Panc1 (cell line): ENCODE measurements at places on chromosomes 3 and 15.

DNA sequence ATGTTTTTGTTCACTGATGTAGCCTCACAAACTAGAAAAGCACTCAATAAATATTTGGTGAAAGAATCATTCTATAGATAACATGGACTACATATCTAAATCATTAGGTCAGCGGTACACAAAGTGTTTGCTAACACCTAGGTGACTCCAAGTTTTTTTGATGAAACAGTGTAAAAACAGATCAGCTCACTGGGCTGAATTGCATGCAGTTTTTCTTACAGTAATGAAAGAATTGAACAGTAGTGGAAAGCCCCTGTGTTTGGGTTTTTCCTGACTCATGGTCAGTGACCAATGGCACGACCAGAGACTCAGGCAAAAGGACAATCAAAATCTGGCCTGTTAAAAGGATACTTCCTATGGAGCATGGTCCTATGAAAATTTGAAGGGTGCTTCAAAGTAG, 384.3 kb upstream of the EPHA6 start:
- DNase-seq = no peak

DNA sequence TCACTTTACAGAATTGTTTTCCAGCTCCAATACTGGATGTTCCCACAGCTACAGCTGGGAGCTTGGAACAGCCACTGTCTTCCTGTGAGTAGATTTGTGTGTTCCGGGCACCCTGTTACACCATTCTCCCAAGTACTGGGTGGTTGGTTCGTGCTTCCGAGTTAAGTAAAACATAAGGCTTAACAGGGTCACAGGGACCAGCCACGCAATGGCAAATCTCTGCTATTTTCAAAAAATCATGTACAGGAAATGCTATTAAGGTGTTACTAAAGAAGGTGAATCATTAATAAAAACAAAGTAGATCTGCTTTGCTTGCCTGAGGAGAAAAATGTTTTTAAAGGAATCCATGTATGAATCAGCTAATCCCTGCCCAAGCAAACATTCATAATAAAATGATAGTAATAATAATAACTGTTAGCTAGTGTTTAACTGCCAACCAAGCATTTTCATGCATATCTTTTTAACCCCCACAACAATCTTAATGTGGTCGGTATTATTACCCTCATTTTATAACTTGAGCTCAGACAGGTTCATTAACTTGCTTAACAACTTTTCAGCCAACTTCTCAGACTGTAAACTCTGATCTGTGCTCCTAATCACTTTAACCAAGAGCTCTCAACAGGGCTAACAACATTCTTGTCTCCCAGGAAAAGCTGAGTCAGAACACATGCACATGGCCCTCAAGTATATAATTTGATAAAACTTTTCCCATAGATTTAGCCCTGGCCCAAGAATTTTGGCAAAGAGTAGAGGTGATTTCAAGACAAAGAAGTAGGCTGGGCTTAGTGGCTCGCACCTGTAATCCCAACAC, 2.7 kb upstream of the C2CD4A start:
- DNase-seq = no peak

GRCh38 chr3:6771171-6771570, 89.7 kb upstream of the GRM7 start:
- no peak for DNase-seq

GRCh38 chr3:197222937-197223370, 75.5 kb downstream of the DLG1 start:
- DNase-seq = no peak

DNA sequence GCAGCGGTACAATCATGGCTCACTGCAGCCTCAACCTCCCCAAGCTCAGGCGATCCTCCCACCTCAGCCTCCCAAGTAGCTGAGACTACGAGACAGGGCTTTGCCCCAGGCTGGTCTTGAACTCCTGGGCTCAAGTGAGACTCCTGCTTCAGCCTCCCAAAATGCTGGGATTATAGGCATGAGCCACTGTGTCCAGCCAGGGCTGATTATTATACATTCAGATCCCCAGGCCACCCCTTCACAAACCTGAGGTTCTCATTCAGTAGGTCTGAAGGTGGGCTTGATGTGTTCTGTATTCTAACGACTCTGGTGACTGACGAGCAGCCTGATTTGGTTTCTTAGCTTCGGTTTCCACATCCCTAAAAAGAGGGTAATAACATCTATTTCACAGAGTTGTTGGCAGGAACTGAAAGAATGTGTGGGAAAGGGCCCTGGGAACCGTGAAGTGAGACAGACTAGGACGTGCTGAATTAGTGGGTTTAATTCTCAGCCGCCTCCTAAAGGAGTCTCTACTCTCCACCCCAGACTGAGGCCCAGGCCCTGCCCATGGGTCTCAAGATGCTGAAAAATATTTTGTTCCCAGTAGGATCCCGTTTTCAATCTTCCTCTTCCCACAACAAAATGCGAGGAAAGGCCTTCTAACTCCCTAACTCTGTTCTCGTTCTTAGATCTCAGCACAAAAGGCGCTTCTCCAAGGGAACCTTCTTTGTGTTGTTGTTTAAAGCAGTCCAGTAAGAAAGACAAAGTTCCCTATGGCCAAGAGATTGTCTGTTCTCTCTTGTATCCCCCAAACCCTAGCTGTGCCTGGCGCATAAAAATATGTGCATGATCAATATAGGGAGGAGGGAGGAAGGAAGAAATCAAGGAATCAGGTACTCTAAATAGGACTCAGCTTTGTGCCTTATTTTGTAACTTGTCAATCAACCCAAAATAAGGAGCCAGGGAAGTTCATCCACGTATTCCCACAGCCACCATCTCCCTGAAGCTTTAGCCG, 210.0 kb upstream of the TOPAZ1 start:
- DNase-seq = no peak

DNA sequence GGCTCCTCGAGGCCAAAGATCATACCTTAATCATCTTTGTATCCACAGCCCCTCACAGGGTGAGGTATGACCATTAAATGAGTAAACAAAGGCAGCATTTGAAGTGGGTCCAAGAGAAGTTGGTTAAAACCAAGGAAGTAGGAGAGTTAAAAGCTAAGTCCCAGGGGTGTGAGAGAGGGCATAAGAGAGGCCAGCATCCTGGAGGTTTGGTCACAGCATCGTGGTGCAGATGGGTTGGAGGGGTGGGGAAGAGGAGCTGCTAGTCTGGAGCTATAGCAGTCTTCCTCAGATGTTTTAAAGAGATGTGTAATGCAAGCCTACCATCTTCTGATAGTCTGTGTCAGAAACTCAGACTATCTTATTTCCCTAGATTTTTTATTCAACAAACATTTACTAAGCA, 155.2 kb downstream of the GHSR start:
- DNase-seq = no peak
